ENCODE measurements at places on chromosomes 5 and 9.

- DNase-seq = no peak
Measured at GRCh38 chr5:67066815-67067214, 129.8 kb downstream of the CD180 start.

DNA sequence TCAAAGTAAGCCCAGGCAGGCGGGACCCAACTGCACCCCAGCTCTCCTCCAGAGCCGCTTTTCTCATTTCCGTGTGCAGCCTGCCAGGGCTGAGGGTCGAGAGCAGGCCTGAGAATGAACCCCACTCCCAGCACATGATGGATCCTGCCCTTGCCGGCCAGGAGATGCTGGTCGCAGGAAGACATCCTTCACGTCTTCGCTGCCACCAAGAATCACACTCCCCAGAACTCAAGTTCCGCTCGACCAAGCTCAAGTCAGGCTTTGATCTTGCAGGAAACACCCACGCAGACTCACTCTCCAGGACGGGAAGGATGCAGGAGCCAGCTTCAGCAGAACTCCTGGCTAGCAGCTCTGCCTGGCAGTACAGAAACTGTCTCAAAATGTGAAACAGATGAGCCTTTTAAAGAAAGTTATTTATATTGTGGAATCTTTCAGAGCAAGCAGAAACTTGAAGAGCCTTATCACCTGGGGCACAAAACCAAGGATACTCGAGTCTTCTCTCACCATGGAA, 102.4 kb downstream of the ROR2 start:
- DNase-seq = no peak

GRCh38 chr5:116637149-116637740, 62.6 kb upstream of the SEMA6A start:
- DNase-seq = no peak

DNA sequence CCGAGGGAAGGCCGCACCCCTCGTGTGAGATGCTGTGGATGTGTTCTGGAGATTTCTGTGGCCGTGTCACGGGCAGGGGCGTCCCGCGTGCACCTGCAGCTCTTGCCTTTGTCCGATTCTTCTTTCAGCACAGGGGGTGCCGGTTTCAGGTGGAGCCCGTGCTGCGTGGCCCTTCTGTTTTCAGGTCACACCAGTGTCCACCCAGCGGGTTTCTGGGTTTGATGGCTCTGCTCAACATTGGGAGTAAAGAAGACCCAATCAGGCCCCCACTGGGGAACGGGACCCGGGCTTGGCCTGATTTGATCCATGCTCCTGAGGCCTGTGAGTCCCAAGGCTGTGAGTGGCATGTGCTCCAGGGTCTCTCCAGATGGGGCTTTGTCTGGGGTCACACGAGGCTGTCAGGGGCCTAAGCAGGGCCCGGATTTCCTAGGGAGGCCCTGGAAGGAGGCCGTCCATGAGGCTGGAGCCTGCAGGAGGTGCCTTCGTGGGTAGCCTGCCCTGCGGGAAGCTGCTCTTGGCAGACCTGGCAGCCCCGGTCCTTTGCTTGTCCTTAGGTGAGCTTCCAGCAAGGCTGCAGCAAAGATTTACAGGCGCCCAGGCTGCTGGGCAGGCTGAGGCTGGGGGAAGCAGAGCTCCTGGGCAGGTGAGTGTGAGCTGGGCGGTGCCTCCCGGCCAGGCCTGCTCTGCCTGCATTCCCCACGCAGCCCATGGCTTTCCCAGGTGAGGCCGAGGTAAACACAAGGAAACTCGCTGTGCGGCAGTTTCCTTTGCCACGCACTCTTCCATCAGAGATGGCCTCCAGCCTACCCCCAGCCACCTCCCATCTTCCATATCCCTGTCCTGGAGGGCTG, 12.8 kb downstream of the MRPL36 start:
- no peak for DNase-seq

DNA sequence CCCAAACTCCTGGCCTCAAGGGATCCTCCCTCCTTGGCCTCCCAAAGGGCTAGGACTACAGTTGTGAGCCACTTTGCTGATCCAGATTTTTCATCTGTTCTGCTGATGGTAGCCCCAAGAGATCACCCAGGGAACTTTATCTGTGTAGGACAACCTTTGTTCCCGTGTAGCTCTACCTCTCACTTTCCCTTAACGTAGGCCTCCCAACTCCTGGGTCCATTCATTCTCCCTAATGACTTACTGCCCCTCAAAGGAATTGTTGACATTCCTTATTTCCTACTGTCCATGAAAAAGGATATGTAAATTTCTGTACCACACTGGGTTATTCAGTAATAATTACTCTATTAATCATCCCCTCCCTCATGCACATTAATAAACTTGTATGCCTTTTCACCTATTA, 51.0 kb upstream of the PHF24 start:
- DNase-seq = no peak

DNA sequence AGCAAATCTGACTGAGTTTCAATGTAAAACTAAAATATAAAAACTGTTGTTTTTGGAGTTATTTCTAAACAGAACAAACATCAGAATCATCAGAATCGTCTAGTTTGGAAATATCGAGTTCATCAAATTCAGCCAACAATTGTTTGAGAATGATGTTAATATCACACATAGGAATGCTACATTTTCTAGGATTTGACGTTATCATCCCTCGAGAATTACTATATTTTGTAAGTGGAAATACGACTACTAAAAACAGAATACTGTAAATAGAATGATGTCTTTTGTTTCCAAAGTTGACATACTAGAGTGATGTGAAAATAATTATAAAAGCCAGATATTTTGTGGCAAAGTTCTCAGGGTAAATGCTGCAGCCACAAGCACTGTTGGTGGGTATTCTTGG, 805.9 kb downstream of the TLE1 start:
- no peak for DNase-seq
